Astrocyte (in vitro differentiated cells and primary cell): ENCODE measurements at places on chromosomes 16 and 17. TPM values are rescaled to one million over a fixed set of nuclear protein-coding genes. Genes with fewer than 3 reads are reported as not detected.
A peak's percentile ranks its signal among the peaks of the same experiment; 100 is the strongest.

DNA sequence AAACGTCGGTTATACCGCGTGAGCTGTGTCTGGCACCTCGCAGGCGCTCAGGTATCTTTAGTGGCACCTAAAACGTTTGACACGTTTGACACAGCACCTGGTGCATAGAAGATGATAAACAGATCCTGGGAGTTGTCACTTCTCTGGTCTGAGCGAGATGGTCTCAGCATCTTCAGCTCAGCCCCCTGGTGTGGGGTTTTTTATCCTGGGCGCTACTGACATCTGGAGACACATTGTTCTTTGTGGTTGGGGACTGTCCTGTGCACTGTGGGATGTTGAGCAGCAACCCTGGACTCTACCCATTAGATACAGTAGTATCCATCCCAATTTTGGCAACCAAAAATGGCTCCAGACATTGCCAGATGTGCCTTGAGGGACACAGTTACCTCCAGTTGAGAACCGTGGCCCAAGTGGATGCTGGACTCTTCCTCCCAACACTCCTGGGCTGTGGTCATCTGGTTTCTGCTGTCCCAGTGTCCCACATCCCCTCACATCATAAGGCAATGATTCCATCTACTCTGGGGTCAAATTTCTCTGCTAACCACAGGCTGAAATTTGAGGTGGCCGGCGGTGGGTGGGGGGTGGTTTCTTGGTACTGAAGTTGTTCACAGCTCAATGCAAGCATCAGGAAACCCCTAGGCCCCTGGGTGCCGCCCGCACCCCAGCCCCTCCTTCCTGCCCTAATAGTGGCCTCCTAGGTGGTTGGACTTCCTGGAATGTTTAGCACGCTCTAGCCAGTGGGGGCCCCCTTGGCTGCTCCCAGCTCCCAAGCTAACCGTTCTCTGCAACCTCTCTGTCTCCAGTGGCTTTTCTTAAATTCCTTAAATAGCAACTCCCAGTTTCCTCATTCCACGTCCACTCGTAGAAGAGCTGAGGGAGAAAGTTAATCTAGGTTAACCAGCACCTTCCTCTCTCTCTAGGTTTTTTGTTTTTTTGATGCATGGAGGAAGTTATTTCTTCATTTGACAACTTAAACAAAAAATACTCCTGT is 124.8 kb downstream of the ABCC1 start:
- peak; percentile 95 for DNase-seq

DNA sequence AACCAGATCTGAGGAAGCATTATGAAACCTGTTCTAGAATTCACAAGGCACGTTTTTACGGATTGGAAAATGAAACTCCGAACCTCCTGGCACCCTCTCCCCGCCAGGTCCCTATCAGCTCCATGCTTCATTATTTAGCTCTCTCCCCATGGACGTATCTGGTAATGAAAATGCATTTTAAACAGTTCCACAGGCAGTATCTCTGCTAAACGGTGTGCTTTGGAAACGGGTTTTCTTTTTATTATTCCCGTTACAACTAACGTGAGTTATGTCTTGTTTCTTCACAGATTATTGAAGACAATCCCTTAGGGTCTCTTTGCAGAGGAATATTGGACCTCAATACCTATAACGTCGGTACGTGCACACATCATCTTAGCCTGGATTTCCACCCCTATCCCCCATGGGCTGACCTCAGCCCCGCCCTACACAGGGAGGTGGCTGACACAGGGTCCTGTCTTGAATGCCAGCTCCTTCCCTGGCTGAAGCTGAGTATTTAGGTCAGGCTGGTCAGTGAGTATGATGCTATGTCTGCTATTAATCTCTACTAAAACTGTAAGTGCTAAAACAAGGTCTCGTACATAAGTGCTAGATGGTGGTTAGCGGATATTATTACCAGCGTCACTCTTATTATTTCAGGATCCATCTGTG is 82.9 kb downstream of the SDR42E1 start:
- no peak for DNase-seq

- no peak for DNase-seq
Measured at GRCh38 chr16:4525069-4525468, 13.5 kb downstream of the CDIP1 start.

- DNase-seq: no peak
Measured at GRCh38 chr16:25066426-25066746, 45.2 kb upstream of the LCMT1 start.

Gene CDR2
- total RNA-seq: 56.5 and 57.6 TPM in 2 replicates
